ENCODE measurements at places on chromosomes 1 and 21. TPM values are rescaled to one million over a fixed set of nuclear protein-coding genes. Genes with fewer than 3 reads are reported as not detected.

The S100A8 gene
- total RNA-seq = not detected

The FAM72B gene
- 9.2 TPM for total RNA-seq

The TCHH gene
- total RNA-seq = not detected

The TYW3 gene
- total RNA-seq = 17.1 TPM

The FASLG gene
- not detected for total RNA-seq

The C1orf185 gene
- not detected for total RNA-seq

The LCE3D gene
- total RNA-seq = not detected

The SLAMF6 gene
- total RNA-seq = not detected

The CELA3B gene
- total RNA-seq = not detected

The SUSD4 gene
- total RNA-seq = 2.2 TPM

The CFAP74 gene
- total RNA-seq = not detected

The OLFML2B gene
- 21.1 TPM for total RNA-seq

The ZNF124 gene
- 10.5 TPM for total RNA-seq

The GJA4 gene
- total RNA-seq = not detected

The WNT3A gene
- total RNA-seq = not detected

The IGSF3 gene
- 24.9 TPM for total RNA-seq

The IL10 gene
- total RNA-seq = not detected

The SCCPDH gene
- 42.4 TPM for total RNA-seq

The TMPRSS15 gene
- total RNA-seq = 0.17 TPM

The FAM167B gene
- total RNA-seq = 0.20 TPM

The IPO13 gene
- 15.3 TPM for total RNA-seq

The BARHL2 gene
- not detected for total RNA-seq

The VCAM1 gene
- total RNA-seq = 2.8 TPM

The PAQR6 gene
- total RNA-seq = 0.37 TPM

The CGN gene
- 0.52 TPM for total RNA-seq

The TPTE gene
- not detected for total RNA-seq

The NBPF6 gene
- total RNA-seq = not detected

The INTS7 gene
- 26.4 TPM for total RNA-seq

The ATF6 gene
- total RNA-seq = 37.9 TPM

The PLD5 gene
- not detected for total RNA-seq

The SELE gene
- total RNA-seq = not detected

The NPR1 gene
- total RNA-seq = not detected

The CSRP1 gene
- 565 TPM for total RNA-seq

The FCER1G gene
- not detected for total RNA-seq

The CYP4X1 gene
- not detected for total RNA-seq

The KCNH1 gene
- total RNA-seq = 2.8 TPM
